Renal pelvis (tissue), 12 donors: ENCODE measurements at places on chromosomes 3 and 15. TPM values are rescaled to one million over a fixed set of nuclear protein-coding genes. Genes with fewer than 3 reads are reported as not detected.

DNA sequence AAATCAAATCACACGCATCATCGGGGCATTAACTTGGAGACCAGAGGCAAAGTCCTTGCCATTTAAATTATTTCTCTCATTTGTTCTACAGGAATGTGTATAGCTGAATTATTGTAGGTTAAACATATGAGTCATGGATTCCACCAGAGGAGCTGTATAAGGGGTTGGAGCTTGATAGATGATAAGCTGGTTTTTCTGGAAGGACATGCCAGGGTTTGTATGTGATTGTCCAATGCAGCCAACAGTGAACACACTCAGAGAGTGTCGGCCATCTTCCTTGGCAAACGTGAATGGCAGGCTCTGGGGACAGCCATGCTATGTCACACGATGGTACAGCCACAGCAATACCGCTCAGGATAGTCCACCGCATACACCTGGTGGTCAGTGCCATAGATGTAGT lies 25.1 kb downstream of the SSUH2 start:
- no peak for DNase-seq

DNA sequence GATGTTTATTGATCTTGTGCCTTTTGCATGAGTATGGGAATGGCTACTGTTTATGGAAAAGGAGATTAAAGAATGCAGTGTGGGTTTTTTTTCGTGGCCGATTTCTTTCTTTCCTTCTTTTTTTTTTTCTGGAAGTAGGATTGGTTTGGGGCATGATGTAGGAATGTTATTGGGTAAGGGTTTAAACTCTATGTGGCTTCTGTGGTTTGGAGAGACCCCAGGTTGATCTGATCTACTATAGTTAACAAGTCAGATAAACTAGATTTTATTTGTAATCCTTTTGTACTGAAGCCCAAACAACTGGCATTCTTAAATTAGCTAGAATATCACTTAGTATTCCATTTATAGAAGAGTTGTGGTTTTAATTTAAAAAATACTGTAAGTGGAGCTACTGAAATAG lies 304.8 kb downstream of the LPP start:
- DNase-seq, result no peak

DNA sequence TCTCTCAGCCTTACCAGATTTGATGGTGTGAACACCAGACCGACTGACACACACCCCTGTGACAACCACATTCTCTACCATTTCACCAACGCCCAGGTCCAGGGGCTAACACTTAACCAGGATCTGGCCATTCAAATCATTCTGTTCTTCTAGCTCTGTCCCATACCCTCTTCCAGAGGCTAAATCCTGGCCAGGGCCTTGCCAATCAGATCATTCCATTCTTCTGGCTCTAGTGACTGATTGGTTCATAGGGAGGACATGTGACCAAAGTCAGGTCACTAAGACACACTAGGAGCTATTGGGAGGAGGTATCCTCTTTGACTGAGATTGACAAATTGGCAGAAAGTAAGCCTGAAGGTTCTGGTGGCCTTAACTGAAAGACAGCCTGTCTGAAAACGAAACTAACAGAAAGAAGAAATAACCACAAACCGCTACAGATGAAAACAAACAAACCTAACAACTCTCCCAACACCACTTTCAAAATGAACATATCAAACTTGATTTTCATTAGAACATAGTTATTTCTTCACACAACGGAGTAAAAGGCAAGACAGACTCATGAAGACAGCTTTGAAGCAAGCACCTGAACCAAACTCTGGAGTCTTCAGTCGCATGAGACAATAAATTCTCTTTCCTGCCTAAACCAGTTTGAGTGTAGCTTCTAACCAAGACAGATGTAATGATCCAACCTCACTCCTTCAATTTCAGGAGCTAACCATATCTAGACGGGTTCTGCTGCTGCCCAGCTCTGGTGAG lies 68.5 kb downstream of the TRANK1 start:
- no peak for DNase-seq

PRR20G gene
- polyA plus RNA-seq, result not detected

EPHB1 gene
- polyA plus RNA-seq, result 5.9 TPM

SLC33A1 gene
- 37.3 TPM for polyA plus RNA-seq

DNA sequence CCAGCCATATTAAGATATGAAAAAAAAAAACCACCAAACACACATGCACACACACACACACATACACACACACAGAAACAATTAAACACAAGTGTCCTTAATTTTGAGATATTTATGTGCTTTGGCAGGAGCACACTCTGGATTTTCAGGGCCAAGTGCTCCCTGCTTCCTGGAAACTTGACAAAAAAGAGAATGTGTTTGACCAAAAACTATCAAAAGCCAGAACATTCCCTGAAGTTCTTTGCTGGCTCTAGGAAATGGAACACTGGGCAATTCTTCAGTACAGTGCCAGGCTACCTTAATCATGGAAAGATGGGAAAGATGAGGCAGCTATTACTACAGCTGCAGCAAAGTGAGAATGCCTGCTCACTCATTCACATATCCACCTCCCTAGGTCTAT lies 44.6 kb downstream of the P3H2 start:
- no peak for DNase-seq

- DNase-seq, result no peak
Observed at GRCh38 chr3:123773681-123774431, 110.3 kb downstream of the MYLK start.

GRCh38 chr3:16307832-16308531 lies 43.0 kb downstream of the OXNAD1 start:
- no peak for DNase-seq

DNA sequence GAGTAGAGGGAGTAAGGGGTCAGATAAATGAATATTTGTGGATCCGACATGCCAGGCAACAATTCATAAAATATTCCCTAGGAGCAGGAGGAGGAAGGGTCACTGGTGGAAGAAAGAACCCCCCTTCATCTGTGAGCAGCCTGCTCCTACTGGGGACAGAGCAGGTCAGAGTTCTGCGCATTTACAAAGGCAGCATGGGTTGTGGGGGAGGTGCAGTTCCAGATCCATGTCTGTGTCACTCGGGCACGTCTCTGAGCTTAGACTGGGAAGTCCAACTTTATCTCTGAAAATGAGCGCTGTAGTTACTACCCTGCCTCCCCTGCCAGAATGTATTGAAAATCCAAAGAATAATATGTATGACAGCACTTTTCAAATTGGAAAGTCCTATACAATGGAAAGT lies 115.2 kb downstream of the GABRG3 start:
- DNase-seq, result no peak

GRCh38 chr3:185371306-185372074 lies 8.6 kb downstream of the MAP3K13 start:
- no peak for DNase-seq

DNA sequence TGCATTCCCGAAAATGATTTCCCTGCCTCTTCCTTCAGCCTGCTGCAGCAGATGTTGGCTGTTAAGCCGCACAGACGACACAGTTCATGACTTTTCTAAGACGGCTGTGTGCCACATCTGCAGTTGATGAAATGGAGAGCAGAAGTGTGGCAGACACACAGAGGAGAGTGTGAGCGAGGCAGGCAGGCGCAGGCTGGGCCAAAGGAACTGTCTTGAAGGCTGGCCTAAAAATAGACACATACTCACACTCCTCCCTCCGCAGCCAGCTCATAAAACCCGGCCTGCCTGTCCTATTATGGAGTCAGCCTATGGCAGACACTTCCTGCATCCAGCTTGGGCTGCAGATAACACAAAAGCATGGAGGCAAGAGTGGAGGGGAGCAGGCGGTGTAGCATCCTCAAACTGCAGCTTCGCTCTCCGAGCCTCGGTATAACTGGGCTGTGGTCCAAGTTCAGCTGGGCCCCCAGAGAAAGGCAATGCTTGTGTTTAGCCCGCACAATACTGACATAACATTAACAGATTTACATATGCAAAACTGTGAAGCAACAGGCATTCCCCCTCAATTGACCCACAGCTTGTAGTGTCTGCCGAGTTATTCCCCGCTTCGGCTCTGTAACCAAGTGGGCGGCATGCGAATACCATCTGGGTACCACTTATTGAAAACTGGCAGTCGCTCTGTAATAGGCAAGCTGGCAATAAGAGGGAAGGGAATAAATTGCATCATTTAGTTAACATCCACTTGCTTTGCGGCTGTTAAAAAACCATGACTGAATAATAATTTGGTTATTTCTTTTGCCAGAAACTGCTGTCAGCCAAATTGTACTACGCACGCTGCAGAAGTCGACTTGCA lies 40.8 kb downstream of the FOXP1 start:
- peak; percentile 82 for DNase-seq

DNA sequence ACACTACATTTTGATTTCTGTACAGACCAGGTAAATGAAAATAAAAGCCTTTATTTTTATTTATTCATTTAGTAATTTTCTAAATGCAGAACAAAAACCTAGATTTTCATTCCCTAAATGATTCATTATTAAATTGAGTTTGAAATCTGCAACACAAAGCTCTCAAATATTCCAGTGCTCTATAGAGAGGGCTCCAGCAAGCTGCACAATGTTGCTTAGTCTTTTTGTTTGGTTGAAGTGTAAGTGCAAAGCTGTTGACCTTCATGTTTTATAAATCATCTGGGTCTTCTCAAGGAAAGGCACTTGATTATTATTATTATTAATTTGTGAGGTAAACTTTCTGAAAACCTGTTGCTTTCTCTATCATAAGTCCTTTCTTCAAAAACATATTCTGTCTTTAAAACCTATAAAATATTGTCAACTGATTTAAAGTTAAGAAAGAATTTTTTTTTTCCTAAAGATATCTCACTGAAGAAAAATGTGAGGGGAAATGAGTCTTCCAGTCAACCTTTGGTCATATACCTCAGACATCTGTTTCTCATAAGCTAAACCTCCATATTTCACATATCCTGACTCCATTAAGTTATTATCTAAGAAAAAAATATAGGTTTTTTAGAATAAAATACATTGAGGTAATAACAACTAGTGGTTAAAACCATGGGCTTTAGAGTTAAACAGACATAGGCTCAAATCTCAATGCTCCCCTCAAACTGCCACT lies 100.7 kb downstream of the ZIC4 start:
- DNase-seq, result no peak

ZIC1 gene
- 0.13 TPM for polyA plus RNA-seq

PLSCR2 gene
- 0.84 TPM for polyA plus RNA-seq

GRCh38 chr15:43135351-43135750 lies 2.0 kb downstream of the TMEM62 start:
- DNase-seq, result no peak

DNA sequence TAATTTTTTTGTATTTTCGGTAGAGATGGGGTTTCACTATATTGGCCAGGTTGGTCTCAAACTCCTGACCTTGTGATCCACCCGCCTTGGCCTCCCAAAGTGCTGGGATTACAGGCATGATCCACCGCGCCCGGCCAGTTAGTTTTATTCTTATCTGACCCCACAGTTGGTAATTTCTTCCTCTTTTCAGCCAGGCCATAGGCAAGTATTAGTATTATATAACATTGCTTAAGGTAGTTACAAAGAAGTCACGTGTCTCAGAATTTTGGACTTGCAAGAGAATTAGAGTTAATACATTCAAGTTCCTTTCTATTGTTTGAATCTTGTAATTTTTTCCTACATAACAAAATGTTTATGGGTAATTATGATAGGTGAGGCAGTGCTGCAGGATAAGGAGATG lies 334.8 kb downstream of the LPP start:
- DNase-seq, result no peak

TMEM89 gene
- not detected for polyA plus RNA-seq

- peak; percentile 47 for DNase-seq
Observed at GRCh38 chr15:93180656-93181055, 91.6 kb upstream of the RGMA start.

C3orf52 gene
- polyA plus RNA-seq, result 4.9 TPM

SNTN gene
- polyA plus RNA-seq, result 0.03 TPM

CLEC3B gene
- 26.5 TPM for polyA plus RNA-seq

DNA sequence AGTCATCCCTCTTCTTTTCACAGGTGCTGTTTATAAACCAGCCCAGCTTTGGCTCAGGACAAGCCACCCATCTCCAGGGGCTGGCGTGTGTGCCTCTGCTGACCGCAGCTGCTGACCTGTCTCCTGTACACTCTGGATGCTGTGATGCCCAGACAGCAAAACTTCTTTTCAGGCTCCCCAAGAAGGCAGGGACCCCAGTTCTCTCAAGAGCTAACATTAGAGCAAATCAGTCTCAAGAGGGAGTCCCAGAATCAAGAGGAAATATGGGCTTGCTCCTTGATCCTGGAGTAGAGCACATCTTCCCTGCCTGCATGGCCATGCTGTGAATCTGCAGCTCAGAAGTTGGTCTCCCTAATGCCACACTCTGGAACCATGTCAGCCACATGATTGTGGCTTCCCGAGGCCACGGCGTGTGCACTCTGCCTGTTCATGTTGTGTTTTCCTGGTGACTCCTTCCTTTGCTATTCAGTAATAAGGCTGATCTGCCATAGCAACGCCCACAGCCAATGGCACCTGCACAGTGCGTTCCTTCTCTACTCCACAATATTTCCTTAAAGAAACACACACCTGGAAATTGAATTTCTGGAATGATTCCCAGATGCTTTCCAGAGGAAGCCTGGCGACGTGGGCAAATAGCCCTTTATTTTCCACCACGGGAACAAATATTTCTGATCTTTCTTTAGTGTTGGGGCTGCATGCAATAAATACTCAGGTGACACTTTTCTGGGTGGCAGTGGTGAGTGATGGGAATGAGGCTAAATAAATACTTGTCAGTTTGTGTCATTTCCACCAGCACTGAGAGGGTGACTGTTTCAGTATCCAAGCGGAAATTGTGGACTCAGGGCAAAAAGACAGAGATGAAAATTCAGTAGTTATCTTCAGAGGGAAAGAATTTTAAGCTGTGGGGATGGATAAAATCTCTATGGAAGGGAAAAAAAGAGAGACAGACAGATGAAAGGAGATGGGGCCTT lies 21.9 kb upstream of the THSD4 start:
- no peak for DNase-seq

- DNase-seq, result no peak
Observed at GRCh38 chr3:86828751-86829150, 162.2 kb downstream of the VGLL3 start.

DNA sequence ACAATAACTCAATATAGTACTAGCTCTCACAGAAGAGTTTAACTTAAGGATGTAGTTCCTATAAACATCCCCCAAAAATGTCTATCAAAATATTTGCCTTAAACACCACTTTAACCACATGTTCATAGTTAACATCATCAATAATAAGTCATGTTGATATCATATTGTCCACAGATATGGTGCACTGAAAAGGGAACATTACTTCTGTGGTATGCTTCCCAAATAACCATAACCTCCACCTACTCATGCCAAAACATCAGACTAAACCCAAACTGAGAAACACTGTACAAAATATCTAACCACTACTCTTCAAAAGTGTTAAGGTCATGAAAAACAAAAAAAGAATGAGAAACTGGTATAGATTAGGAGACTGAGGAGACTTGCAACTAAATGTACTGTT lies 32.9 kb downstream of the SLC4A7 start:
- no peak for DNase-seq

FAM131A gene
- 13.7 TPM for polyA plus RNA-seq
